ENCODE measurements at places on chromosomes 5 and 9.
A peak's percentile ranks its signal among the peaks of the same experiment; 100 is the strongest.

DNA sequence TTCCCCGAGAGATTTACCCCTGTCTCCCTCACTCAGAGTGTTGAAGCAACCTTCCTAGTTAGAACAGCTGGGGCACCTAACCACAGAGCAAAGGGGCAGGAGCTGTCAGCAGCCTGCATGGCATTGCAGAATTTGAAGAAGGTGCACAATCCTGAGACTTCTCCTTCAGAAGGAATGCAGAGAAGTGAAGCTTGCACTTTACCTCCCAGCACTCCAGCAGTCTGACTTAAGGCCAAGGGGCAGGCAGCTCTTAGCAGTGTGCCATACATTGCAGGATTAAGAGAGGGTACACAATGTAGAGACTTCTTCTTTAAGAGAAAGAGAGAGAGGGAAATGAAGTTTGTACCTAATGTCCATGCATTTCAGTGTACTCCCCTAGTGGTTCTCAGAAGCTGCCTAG lies 236.0 kb upstream of the FBXL7 start:
- no peak for DNase-seq

DNA sequence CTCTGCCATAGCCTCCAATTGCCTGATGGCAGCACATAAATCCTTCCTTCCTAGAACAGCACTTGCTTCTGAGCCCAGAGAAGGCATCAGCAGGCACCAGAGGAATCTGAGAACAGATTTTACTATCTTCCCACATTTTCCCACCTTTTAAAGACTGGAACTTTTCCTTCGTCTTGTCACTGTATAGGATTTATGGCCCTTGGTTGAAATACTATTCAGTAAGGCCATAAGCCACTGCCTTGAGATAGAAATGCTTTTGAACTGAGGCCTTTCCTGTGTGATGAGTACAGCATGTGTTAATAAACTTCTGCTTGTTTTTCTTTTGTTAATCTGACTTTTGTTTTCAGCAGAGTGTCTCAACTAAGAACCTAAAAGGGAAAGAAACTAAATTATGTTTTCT lies 84.3 kb downstream of the MRPS27 start:
- no peak for DNase-seq

GRCh38 chr9:20084125-20084524 lies 295.3 kb upstream of the SLC24A2 start:
- DNase-seq, result no peak

DNA sequence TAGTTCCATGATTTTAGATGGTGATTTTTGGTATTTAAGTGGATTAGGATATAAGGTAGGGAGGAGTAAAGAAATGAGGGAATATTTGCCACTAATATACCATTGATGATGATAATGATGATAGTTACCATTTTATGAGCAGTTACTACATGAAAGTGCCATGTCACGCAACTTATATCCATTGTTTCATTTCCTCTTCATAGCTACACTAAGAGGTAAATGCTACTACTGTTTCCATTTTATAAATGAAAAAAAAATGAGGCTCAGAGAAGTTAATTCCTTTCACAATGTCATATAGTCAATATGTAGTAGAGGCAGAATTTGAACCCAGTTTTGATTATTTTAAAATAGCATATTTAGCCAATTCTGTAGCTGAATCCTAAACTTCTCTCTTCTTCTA lies 112.2 kb upstream of the ADRA1B start:
- DNase-seq, result no peak

- DNase-seq, result no peak
Observed at GRCh38 chr9:97531888-97532376, 30.5 kb downstream of the TMOD1 start.

- no peak for DNase-seq
Observed at GRCh38 chr5:103862398-103862797, 299.8 kb upstream of the NUDT12 start.

GRCh38 chr5:57703721-57704120 lies 221.1 kb upstream of the ACTBL2 start:
- peak; percentile 36 for DNase-seq

DNA sequence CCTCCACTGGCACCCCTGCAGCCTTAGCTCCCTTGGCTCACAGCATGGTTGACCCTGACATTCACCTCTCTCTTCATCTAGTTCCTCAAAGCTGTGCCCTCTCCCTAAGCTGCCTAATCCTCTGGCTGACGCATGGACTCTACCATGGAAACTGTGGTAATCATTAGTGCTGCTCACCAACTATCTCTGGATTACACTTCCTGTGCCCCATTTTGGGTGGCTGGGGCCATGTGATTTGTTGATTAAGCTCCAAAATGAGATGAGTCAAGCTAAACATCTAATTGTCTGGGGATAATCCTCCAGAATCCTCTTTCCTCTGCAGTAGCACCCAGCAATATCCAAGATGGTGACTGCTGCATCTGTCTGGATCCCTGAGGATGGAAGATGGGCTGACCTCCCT lies 264.4 kb downstream of the SH3GL2 start:
- DNase-seq, result no peak

DNA sequence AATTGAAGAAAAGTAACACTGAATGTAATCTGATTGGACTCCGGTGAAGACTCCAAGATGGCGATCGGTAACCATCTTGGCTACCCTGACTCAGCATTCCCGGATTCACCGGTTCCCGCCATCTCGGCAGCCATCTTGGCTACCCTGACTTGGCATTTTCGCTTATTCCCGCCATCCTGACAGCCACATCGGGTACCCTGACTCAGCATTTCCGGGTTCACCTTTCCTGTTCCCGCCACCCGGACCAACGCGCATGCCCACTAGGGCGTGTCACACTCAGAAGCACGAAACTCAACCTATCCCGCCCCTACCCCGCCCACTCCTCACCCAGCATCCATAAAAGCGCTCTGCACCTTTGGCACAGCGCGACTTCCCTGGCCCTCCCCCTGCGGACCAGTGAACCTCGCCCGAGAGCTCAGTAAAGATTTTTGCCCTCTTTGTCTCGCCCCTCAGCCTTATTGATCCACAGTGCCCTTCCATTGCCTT lies 17.2 kb downstream of the SPTLC1 start:
- no peak for DNase-seq

DNA sequence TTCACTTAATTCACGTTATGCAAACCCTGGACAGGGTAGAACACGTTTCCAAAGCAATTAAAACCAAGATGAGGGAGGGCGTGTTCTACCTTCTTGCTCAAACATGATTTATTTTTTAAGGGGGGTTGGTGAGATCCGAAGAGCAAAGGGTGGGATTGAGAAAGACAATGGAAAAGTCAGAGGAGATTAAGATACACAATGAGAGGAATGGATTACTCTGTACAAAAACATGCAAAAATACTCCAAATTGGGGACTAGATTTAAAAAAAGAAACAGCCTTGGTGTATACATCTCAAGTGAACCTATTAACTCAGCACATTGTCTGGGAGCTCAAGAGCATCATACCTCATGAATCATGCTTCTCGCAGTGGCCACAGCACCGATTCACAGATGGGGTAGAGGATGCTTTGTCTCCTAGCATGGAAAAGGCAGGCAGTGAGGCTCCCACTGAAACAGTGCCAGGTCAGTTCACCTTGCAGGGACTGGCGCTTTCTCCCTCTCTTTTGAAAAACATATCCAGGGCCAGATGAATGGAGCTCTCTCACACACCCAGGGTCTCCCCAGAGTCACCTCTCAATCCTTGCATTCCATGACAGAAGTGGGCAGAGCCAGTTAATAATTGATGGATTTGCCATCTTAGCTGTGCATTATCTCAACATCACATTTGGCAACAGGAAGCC lies 459.7 kb downstream of the BNC2 start:
- DNase-seq, result no peak

DNA sequence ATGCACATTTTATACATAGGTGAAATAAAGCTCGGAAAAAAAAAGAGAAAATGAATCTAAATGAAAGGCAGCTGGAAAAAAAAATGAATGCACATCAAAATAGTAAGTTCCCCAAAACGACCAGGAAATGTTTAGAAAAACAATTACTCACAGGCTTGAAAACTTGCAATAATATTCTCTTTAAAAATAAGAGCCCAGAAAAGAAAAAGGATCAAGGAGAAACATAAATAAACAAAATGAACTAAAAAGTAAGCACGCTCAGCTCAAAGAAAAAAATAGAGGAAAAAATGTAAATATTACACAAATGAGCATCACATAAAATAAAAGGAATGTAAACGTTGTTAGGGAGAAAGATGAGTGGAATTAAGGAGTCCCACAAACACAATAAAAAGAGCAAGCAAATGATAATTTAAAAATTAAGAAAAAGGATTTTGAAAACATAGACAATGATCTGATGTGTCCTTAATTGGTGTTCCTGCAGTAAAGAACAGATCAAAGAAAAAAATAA lies 54.2 kb downstream of the SLC27A6 start:
- no peak for DNase-seq

- no peak for DNase-seq
Observed at GRCh38 chr9:124016175-124017050, 4.8 kb downstream of the LHX2 start.

- DNase-seq, result no peak
Observed at GRCh38 chr9:117121316-117121715, 293.5 kb downstream of the ASTN2 start.

- no peak for DNase-seq
Observed at GRCh38 chr9:68904454-68904853, 109.5 kb downstream of the PRKACG start.

DNA sequence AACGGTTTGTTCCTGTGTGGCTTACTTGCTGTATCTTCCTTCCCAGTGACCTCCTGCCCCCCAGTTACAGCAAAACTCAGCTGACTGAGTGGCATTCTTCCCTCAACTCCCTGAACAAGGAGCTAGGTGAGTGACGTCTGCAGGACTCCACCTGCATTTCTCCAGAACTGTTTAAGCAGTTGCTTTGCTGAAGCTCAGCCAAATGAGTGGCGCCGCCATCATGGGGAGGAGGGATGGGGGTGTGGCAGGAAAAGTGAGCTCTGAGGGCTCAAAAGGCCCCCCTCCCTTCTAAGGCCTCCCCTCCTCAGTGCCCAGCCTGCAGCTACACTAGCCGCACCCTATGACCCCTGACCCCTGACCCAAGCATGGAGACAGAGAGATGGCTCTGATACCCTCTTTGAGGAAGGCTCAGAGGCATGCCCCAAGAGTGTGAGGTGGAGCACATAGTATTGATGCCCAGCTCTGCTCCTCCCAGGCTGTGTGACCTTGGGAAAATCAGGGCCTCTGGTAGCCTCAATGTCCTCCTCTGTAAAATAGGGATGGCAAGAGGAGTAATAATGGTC lies 12.7 kb downstream of the CCDC180 start:
- DNase-seq, result no peak

DNA sequence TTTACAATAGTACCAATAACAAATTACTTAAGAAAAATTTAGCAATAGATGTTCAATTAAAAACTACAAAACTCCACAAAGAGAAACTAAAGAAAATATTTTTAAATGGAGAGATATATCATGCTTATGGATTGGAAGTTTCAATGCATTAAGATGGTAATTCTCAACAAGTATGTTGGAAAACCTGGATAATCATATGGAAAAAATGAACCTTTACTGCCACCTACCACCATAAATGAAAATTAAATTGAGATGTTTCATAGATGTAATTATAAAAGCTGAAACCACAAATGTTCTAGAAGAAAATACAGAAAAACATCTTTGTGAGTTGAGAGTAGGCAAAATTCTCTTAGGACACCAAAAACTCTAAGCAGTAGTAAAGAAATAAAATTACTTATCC lies 121.7 kb downstream of the ANKRD18B start:
- DNase-seq, result no peak

- no peak for DNase-seq
Observed at GRCh38 chr5:5781335-5781734, 358.9 kb downstream of the ICE1 start.

GRCh38 chr9:114220061-114220541 lies 64.8 kb downstream of the COL27A1 start:
- no peak for DNase-seq

GRCh38 chr9:100587375-100587774 lies 9.5 kb downstream of the CAVIN4 start:
- no peak for DNase-seq

DNA sequence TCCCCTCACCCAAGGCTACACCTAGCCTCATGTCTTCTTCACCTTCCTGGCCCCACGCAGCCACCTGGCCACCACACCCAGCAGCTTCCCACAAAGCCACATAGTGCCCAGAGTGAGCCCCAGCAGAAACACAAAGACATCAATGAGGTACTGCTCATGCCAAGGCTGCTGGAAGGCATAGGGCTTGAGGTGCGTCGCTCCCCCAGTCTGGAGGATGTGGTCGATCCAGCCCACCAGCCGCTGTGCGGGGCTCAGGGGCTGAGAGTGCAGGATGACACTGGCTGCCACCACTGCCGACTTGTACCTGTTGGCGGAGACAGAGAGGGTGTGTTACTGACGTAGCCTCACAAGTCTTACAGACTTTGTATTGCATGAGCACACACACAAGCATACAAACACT lies 15.8 kb upstream of the CAPSL start:
- no peak for DNase-seq

DNA sequence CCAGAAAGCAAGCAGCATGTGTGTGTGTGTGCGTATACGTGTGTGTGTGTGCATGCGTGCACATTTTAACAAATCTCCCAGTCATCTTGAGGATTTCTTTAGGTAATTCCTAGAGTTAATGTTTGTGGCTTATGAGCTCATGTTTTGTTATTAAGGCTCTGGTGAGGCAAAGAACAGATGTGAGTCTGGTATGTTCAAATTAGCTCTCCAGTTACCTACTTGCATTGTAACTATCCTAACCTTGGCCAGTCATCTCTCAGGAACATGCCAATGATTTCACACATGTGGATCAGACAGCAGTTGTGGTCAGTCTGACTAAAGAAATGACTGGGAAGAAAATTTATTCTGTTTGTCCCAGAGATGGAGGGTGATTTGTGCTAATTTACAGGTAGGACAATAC lies 163.1 kb downstream of the IZUMO3 start:
- peak; percentile 44 for DNase-seq

DNA sequence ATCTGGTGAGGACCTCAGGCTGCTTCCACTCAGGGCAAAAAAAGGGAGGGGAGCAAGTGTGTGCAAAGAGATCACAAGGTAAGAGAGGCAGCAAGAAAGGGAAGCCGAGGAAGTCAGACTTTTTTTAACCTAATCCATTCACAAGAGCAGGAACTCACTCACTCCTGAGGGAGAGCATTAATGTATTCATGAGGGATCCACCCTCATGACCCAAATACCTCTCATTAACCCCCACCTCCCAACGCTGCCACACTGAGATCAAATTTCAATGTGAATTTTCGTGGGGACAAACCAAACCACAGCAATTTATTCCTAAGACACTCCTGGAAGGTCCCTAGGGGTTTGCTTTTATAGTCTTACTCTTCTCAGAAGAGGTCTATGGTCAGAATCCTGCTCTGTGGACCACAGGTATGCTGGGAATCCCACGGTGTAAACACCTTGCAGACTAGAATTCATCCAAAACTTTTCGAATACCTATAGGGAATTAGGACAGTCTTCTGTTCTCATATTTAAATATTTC lies 108.7 kb downstream of the HSD17B3 start:
- no peak for DNase-seq

DNA sequence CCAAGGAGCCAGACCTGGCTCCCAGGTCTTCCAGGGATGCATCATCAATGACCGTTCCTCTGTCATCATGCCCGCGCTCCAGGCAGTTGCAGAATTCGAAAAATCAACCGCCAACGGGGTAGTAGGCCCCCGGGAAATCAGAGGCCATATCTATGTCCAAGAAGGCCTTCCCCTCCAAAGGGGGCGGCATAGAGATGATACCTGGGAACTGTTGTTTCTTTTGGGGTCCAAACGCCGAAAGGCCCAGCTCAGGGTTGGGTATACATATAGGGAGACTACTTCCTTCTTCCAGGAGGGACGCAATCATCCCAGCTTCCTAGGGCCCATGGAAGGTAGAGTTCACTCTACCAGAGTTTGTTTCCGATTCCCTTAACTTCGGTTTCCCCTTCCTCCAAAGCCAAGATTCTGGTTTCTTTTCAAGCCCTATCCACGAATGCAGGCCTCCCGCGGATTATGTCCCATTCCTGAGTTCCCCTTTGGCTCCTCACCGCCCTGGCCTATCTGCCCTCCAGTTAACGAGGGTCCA lies 754 bp downstream of the DCAF12 start:
- no peak for DNase-seq

Measured in fibroblast of skin of left biceps (primary cell).